Dermis blood vessel endothelial cell (primary cell): ENCODE measurements at places on chromosomes 3 and 15. TPM values are rescaled to one million over a fixed set of nuclear protein-coding genes. Genes with fewer than 3 reads are reported as not detected.

DNA sequence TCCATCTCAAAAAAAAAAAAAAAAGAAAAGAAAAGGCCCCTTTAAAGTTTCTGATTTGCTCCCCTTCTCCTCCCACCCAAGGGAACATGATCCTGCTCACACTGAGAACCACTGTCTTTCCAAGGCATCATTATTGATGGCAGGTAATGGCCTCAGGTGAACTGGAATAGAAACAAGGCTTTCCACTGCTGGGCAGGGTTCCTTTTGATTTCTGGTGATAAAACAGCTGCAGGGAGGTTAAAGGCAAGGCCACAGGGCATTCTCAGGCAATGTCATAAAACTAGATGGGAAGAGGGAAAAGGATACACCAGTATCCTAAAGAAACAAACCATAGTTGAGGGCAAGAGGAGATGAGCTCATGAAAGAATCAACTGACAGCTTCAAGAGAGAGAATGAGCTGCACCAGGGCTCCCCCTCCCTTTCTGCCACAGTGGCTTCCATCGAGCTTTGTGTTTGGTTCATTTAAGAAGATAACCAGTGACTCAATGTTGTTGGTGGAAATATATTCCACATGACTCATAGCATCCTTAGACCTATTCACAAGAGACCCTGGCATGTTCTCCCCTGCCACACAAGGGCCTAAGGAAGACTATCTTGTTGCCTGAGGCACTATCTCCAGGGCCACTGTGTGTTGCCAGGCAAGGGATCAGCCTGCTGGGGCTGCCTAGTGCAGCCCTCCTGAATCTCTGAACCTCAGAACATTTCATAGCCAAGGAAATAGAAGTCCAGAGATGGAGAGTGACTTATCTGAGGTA, 86.4 kb downstream of the WDR76 start:
- DNase-seq: peak; percentile 95

- DNase-seq: no peak
Measured at GRCh38 chr3:23395115-23395514, 192.0 kb downstream of the UBE2E2 start.

The EPHA3 gene
- total RNA-seq: 0.14 TPM in 1 of 2 replicates, not detected in the other

GRCh38 chr3:101200461-101200860, 119.9 kb downstream of the IMPG2 start:
- no peak for DNase-seq

DNA sequence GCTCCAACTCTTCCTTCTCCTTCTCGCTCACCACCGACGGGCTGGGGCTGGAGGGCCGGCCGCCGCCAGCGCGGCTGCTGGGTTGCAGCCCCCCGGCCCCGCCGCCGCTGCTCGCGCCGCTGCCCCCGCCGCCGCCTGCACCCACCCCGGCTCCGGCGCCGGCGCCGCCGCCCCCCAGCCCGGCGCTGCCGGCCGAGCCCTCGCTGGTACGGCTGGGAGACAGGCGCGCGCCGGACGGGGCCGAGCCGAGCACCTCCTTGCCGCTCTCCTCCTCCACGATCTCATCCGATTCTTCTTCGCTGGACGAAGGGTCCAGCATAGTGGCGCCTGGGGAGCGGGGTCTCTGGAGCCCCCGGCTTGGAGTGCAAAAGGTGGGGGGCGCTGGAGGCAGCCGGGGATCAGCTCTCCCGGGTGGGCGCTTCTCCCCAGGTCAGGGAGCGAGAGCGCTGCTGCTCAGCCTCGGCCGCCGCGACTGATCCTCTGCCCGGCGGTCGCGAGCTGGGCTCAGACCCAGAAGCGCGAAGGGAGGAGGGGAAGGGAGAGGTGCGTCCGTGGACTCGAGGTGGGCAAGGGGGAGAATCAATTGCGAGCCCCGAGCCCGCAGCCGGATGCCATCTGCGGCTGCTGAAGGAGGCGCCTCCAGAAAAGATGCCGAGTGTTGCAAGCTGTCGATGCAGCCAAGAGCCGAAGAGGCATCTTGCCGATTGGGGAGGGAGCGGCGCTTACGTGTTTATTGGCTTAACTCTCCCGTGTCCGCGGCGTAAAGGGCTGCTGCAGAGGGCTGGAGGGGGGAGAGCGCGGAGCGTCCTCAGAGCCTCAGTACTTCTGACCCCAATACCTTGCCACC, at the start of gene CADPS:
CADPS (minus strand) TSS at position 706 of the 847 bp plus-strand sequence; CDS start at position 319, 387 bp downstream.
- DNase-seq: no peak

GRCh38 chr3:47121409-47121808, 42.5 kb downstream of the SETD2 start:
- DNase-seq: no peak

DNA sequence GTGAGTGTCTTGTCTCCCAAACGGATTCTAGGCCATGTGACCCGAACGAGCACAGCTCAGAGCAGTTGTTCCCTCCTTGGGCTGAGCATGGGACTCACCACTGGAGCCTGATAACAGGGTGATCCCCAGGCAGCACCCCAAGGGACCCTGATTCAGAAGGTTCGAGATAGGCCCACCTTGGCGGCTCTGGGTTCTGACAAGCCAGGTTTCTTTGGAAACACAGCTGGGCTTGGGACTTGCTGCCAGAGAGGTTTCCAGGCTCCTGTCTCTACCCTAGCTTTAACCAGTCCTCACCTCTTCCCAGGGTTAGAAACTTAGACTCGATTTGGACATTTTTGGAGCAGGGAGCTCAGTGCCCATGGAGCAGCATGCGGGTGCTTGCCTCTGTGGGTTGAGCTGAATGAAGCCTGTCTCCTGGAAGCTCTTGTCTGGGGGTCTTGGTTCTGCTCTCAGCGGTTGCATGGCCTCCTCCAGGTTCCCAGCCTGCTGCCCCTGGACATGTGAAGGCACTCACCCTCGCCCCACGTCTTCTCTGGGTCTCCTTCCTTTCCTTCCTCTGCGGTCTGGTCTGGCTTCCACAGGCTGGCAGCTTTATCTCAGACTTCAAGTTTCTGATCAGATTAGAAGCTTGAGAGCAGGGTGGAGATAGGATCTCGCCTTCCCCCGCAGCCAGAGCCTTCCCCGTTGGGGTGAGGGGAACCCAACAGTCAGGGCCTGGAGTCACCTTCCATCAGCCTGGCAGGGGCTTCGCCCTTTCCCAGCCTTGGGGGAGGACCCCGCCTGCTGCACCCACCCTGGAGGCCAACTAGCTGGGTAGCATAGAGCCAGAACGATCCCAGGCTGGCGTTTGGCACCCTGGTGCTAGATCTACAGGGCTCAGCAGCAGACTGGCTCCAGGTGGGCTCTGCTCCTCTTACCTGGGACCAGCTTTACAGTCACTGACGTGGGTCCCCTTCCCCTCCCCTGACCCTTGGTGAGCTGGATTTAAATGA, 21.0 kb downstream of the PAQR5 start:
- DNase-seq: no peak

The SNTN gene
- total RNA-seq: not detected in 2 replicates

GRCh38 chr3:57029924-57030323, 30.5 kb upstream of the SPATA12 start:
- DNase-seq: no peak

The ITGA11 gene
- total RNA-seq: 3.4 and 12.9 TPM in 2 replicates

DNA sequence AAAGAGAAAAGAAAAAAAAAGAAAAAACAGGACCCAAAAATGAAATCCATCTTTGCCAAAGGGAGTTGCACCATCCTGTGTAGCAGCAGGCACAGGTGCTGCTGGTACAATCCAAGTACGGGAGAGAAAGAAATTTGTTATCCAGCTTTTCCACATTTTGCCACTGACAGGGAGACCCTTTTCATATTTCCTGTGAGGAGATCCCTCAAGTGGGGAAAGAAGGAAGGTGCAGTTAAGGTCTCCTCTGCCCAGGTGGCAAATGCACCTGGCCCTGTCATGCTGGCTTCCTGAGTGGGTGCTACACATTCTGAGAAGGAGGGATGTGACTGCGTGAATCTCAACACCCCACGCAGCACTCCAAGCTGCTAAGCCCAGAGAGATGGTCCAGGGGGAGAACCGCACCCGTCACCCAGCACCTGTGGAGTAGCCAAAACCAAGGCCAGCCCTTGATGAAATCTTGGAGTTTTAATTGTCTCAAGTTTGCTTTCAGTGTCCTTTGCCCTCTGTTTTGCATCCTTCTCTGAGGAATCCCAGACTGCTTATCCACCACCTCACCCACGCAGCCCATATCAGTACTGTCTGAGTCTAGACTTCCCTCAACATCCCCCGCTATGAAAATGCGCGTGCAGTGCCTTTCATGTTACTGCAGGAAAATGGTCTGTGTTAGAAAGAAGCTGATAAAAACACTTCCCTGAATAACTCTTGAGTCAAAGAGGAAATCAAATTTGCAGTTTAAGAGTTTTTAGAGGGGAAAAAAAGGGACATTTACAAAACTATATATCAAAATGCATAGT, 141.9 kb upstream of the THBS1 start:
- DNase-seq: no peak

The ITIH1 gene
- not detected in 2 replicates for total RNA-seq

- peak; percentile 56 for DNase-seq
Measured at GRCh38 chr15:101045236-101045646, 126.1 kb downstream of the LRRK1 start.
